ENCODE measurements at places on chromosomes 6 and 20.

- no peak for DNase-seq
Observed at GRCh38 chr6:39906318-39906761, 27.9 kb downstream of the MOCS1 start.

DNA sequence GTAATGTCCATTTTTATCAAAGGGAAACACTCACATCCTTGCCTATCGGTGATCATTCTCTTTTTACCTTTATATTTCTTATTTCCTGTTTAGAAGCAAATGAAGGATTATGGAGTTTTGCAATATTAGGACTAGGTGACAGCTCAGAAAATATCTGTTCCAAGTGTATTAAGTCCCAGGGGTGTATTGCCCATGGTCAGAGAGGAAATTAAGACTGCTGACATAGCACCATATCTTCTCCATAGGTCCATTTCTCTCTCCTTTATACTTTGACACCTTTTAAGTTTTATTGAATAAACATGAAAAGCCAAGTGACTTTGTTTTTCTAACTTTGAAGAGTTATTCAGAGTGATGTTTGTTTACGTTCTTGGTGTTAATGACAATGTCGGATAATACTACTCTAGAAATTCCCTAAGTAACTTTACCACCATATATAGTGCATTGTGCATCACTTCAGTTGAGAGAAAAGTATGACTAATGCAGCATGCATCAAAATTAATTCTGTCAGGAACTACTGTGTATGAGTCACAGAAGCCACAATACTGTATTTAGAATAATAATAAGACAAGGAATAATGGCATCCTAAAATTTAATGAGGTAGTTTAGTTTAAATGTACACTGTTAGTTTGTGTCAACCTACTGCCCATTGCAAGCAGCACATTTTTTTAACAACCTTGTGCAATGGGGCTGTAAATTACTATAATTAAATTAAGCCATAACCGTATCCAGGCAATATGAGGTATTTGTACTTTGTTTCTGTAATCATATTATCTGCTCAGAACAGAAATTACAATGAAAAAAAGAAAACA is 474.4 kb upstream of the RNF217 start:
- no peak for DNase-seq

DNA sequence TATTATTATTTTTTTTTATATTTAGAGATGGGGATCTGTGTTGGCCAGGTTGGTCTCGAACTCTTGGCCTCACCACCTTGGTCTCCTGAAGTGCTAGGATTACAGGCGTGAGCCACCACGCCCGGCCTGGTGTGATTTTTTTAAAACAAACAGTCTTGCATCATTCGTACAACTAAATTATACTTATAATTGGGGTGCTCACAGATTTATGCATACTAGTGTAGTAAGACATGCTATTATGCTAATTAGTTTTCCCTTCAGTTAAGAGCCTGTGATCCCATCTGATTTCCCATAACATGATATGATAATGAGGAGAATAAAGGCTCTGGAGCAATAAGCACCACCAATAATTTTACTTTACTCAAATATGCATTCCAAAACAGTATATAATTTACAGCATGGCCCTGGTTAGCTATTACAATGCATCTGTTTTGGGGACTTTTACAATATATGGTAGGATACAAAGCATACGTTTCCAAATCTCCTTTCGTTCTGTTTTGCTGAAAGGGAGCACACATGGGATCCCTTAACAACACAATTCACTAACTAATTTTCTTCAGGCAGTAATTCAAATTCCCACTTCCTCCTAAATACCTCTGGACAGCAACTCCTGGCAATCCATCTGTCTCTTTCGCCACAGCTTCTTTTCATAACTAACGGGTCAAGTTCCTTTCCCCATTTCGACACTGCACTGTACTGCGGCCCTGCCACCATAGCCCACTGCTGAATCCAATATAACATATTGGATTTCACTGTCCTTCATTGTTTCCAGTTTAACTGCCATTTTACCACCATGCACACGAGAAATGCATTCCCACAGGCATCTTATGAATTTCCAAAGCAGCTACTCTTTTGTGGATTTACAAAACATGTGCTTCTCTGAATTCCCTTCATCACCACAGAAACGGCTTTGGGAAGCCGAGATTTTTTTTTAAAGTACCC is 1.7 kb downstream of the NUDT3 start:
- no peak for DNase-seq

GRCh38 chr6:33787346-33787953 is 1.5 kb downstream of the LEMD2 start:
- no peak for DNase-seq

- DNase-seq = no peak
Observed at GRCh38 chr20:61477451-61477861, 225.4 kb downstream of the CDH4 start.

GRCh38 chr6:150883521-150883920 is 18.0 kb downstream of the MTHFD1L start:
- no peak for DNase-seq

- DNase-seq = no peak
Observed at GRCh38 chr6:52603000-52603795, 26.3 kb upstream of the TRAM2 start.

DNA sequence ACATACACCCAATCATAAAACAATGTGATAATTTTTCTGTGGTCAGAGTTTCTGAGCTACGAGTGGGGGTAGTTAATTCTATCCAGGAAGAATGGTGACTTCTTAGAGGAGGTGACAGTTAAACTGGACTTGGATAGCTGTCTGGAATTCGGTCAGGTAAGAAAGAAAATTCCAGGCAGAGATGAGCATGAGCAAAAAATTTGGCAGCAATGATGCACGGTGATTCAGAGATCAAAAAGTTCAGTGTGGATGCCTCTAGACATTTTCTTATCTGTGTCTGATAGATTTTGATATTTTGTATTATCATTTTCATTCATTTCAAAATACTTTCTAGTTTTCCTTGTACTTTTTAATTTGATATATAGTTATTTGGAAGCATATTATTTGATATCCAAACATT is 12.0 kb downstream of the RAET1E start:
- DNase-seq = no peak

- no peak for DNase-seq
Observed at GRCh38 chr6:118706702-118707101, 55.3 kb upstream of the CEP85L start.

DNA sequence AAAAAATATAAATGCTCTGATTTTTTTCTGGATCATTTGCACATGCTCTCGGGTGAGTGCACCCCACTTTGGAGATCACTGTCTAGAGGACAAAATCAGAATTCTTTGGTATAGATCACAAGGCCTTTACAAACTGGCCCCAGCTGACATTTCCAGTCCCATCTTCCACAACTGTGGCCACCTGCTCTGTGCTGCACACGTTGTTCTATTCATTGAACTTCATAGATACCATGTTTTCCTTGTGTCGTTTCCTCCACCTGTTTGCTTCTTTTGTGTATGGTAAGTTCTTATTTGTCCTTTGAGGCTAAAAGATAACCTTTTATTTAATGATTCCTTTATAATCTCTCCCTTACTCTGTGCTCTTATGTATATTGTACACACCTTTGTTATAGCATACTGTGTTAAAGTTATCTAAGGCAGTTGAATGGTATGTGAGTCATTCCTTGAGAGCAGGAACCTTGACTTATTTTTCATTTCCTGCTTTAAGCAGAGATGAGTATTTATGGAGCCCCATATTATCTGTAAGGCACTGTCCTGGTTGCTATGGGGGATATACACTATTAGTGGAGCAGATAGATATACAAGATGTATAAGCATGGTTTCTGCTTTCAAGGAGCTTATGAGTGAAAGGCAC is 12.0 kb upstream of the SLC17A5 start:
- DNase-seq = no peak

GRCh38 chr6:45473121-45473993 is 95.6 kb upstream of the SUPT3H start:
- no peak for DNase-seq

DNA sequence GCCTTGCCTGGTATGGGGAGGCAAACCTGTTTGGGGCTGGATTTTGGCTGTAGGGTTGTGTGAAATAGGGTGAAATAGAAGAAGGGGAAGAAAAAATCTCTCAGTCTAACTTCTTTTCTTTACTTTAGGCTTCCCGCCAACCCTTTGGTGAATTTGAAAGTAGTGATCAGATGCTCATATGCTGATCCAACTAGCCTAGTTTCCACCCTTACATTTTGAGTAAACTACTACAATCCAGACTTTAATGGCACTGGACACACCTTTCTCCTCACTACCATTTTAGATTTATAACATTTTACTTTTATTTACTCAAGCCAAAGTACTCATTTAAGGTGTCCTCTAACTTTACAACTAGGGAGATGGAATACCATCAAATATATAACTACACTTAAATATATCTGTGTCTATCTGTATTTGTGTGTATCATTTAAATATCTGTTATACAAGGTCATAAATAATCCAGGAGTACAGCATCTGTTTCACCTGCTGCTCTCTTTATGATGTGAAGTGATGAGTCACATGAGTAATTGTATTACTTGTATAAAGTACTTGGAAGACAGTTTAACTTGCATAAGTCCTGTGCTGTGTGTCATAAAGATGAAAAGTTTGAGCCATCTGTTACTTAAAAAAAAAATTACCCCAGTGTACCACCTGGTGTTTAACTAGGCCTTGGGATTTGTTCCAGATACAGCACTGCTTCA is 172.1 kb downstream of the CDKAL1 start:
- DNase-seq = no peak

DNA sequence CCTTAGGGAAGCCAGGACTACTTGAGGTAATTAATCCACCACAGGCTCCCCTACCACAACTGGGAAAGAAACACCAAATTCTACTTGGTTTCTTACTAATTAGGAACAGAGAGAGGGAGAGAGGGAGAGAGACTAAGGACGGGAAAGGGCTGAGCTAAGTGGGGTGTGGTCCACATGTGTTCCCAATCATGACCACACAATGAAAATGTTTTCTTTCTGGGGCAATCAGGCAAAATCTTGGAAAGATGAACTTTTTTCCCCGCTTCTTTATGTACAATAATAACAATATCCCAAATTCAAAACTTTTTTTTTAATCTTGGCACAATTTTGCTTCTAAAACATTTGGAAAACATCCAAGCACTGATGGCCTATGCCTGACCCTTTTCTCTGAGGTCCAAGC is 734.4 kb downstream of the MAFB start:
- no peak for DNase-seq

DNA sequence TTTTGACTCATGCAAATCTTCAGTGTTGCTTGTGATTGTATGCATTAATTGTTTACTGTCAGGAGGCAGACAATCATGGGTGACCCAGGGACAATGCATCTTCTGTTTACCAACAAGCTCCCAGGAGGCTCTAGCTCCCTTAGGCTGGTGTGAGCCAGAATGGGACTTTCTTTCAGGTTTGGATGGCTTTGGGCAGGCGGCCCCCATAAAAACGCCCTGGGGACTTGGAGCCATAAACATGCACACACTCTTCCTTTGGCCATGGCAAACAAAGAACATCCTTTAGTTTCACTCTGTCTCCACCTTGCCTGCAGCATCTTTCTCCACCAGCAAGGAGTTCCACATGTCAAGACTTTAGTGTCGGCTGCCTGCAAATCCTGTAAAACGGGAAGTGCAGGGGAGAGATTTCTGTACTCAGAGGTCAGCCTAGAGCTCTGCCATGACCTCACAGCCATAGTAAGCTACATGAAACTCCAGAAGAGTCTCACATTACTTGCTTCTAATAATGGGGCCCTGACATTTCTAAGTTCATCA is 127.6 kb downstream of the MAP3K7 start:
- no peak for DNase-seq

- DNase-seq = no peak
Observed at GRCh38 chr20:57262784-57263609, 3.4 kb downstream of the BMP7 start.

GRCh38 chr20:56826705-56827665 is 197.9 kb downstream of the TFAP2C start:
- DNase-seq = no peak

- no peak for DNase-seq
Observed at GRCh38 chr6:13760307-13761304, 49.0 kb upstream of the RANBP9 start.

GRCh38 chr6:41455410-41455809 is 90.8 kb upstream of the FOXP4 start:
- no peak for DNase-seq

DNA sequence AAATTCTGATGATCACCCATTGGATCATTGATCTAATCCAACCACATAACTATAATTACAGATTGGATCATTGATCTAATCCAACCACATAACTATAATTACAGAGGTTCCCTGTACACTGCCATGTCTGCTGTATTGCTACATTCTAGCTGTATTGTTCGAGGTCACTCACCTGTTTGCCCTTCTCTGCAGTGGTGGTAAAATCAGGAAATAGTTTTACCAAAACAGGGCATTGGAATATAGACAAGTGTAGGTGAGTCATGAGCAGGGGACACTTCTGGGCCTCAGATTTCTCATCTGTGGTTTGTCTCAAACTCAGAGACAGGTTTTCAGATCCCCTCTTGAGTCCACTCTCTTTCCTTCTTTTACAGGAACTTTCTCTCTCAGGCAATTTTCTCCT is 9.0 kb upstream of the AFDN start:
- no peak for DNase-seq

- no peak for DNase-seq
Observed at GRCh38 chr6:140559458-140559857, 1185.0 kb upstream of the CITED2 start.

DNA sequence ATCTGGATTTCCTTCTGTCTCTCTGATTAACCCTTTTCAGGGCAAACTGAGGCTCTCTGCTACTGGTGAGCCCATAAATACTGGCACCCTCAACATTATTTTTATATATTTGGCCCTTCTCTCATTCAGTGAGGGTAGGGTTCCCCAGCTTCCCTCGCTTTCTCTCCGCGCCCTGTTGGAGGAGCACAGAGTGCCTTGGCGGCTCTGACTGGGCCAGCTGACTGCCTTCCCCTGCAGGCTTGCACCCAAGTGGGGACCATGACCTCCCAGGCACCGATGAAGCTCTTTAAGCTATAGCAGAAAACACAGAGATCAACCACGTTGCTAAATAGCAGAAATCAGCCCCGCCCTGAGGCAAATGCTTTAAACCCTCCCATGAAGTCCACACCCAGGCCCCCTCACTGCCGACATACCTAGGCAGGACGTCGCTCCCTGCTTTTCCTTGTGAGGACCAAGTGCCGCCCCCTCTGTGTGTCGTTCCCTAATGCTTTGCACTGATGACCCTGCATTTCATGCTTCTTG is 105.0 kb downstream of the HUS1B start:
- DNase-seq = no peak

DNA sequence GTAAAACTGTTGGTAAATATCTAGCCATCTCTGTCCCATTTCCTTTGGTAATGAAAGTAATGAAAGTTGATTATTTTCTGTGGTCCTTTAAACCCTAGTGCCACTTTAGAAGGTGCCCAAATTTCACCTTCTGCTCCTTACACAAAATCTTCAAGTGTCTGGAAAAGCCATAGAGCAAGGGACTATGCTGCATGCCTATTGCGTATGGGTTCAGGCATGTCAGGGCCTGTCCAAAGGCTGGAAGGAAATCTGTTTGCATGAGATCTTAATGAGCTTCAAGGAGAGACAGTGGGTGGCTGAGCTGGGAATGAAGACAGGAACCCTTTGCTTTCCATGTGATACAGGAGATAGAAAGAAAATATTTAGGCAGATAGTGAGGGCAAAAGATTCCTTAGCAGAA is 66.6 kb upstream of the CCN6 start:
- DNase-seq = peak; percentile 67

Measured in WERI-Rb-1 (cell line).